ENCODE measurements at places on chromosomes 1 and 21.

GRCh38 chr1:210299501-210299900 is 29.2 kb upstream of the HHAT start:
- no peak for DNase-seq

- DNase-seq, result no peak
Measured at GRCh38 chr1:44945967-44946366, 40.4 kb downstream of the EIF2B3 start.

GRCh38 chr1:160409486-160409885 is 9.1 kb downstream of the VANGL2 start:
- no peak for DNase-seq

- DNase-seq, result no peak
Measured at GRCh38 chr21:15860541-15860940, 130.8 kb downstream of the USP25 start.

- no peak for DNase-seq
Measured at GRCh38 chr1:72375226-72375625, 92.9 kb upstream of the NEGR1 start.

- DNase-seq, result peak; percentile 43
Measured at GRCh38 chr1:11952455-11953109, 18.1 kb downstream of the PLOD1 start.

DNA sequence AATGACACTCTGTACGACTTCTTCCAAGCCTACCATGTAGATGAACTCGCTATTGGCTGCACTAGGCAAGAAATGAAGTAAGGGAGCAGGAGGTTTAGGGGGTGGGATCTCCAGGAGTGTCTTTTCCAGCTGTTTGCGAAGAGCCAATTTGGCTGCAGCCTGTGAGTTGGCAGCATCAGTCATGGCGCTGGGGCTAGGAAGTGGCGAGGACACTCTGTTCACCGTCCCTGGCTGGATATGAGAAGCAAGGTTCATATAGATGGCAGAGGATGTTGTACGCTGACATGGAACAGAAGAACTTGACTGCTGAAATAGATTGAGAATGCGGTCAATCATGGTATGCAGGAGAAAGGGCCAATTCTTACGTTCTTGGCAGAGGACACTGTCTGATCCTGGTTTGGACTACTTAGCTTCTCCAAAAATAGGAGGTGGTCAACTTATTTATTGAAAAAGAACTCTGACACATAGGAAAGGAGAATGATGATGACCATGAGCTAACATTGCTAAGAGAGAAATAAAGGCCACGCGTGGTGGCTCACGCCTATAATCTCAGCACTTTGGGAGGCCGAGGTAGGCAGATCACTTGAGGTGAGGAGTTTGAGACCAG is 41.2 kb downstream of the SLC27A3 start:
- DNase-seq, result peak; percentile 17

- DNase-seq, result no peak
Measured at GRCh38 chr1:91647061-91647460, 146.4 kb downstream of the CDC7 start.

- DNase-seq, result no peak
Measured at GRCh38 chr1:197067457-197067818, 378 bp upstream of the F13B start.

- DNase-seq, result peak; percentile 29
Measured at GRCh38 chr1:221025956-221026355, 146.7 kb downstream of the HLX start.

- no peak for DNase-seq
Measured at GRCh38 chr1:87439821-87440220, 111.1 kb downstream of the LMO4 start.
